ENCODE measurements at places on chromosomes 4 and X.

- no peak for DNase-seq
Observed at GRCh38 chr4:100728861-100729260, 211.0 kb upstream of the EMCN start.

DNA sequence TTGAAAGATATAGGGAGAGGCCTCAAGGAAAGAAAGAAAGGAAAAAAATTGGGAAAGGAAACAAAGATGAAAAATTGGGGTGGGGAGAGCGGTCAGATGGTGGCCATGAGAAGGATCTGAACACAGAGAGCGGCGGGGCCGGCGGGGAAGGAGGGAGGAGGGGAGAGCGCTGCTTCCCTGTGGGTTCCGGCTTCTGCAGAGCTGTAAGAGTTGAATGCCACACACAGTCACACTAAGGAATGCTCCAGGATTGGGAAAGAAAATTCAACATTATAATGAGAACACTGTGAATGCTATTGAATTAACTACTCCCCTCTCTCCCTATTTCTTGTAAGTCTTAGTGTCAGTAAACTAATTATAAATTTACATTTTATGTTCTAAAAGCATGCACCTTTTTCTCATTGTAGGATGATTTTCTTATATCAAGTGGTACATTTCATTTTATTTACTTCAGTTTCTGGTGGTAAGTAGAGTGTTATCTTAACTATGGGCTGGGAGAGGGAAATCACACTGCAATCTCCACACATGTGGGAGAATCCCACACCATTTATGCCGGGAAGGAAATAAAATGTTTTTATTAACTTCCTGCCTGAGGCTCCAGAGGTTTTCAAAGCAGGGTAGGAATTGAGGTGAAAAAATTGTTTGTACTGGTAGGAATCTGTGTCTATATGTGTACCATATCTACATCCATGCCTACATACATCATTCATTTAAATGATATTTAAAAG is 904 bp downstream of the F11 start:
- DNase-seq, result peak; percentile 63

GRCh38 chrX:630007-630611 is 482 bp upstream of the SHOX start:
- no peak for DNase-seq

GRCh38 chrX:150569155-150569477 is 695 bp downstream of the MTM1 start:
- peak; percentile 69 for DNase-seq

DNA sequence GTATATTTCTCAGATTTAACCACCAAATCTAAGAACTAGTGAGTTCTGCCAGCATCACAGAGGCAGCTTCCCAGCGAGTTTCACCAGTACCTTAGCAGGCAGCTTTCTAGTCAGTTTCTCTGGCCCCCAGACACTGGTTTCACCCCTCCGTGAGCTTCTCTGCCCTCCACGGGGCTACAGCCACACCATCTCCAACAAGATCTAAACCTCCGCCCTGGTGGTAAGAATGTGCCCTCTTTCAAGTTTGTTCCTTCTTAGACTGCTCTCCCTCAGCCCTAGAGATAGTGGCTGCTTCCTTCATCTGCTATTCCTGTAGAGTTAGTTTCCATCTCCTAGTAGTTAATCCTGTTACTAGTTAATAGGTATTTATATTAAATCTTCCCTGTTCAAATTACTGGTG is 60.5 kb upstream of the TAB3 start:
- no peak for DNase-seq

- no peak for DNase-seq
Observed at GRCh38 chr4:35934320-35934981, 309.9 kb downstream of the ARAP2 start.

DNA sequence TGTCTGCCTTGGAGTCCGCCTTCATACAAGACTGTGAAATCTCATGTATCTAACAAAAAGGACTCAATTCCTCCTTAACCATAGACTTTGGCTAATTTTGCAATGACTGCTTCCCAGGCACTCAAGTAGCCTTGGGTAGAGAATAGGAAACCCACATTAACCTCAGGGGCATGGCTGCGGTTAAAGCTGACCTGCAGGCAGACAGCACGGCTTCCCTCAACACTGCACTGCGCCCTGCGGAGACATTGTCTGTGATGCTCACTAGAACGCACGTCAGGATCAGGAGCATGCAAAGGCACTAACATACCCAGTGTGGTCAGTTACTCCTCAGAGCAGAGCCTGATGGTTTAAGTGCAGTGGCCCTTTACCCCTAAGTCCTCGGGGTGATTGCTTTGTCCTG is 10.3 kb upstream of the GPR143 start:
- no peak for DNase-seq

- no peak for DNase-seq
Observed at GRCh38 chrX:130952266-130953043, 49.4 kb upstream of the ENOX2 start.

DNA sequence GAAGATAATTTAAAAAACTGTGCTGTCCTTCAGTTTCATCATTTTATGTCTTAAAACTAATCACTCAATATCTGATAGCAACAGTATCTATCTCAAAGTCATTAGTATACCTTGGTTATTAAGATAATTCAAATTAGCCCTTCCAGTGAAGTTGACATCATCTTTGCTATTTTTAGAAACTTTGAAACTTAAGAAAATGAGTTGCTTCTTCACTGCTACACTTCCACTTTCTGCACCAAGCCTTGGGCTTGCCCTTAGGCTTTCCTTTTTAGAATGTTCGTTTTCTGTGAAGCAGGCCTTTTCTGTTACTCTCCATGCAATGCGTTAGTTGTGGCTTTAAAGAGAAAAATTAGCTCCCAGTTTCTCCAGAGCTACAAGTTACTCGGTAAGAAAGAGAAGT is 4.4 kb upstream of the VAMP7 start:
- DNase-seq, result no peak

DNA sequence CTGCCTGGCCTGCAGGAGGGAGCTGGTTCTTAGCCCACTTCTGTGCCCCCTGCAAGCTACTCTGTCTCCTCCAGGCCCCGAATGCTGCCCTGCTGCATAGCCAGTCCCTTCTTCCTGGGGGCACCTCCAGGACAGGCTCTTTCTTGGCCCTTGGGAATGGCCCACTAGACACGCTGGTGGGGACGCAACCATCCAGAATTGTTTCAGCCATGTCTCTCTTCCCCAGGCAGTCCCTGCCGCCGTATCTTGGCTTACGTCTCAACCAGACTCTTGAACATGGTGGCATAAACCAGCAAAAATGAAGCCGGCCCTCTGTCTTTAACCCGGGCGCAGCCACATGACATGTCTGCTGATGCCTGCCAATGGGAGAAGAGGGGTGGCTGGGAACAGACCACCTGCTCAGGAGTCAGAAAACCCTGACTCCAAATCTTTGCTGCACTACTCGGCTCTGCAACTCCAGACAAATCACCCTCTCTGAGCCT is 9.0 kb downstream of the LRPAP1 start:
- peak; percentile 17 for DNase-seq

DNA sequence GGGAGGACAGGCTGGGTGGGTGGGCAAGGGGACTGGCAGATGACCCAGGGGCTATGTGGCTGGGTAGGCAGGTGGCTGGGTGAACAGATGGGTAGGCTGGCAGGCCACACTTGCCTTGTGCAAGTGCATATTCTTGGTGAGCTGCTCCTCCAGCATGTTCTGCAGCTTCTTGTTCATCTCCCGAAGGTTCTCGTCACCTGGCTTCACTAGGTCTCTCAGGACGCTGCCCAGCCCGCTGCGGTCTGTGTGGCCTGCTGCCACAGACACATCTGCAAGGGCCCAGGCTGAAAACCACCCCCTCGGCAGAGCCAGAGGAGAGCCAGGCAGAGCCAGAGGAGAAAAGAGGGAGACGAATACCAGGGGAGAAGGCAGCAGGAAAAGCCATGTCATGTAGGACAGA is 3.4 kb upstream of the KCND1 start:
- no peak for DNase-seq

GRCh38 chr4:2793586-2794485 is 951 bp downstream of the SH3BP2 start:
- DNase-seq, result peak; percentile 79

GRCh38 chr4:153181293-153181692 is 22.9 kb upstream of the TRIM2 start:
- no peak for DNase-seq

GRCh38 chr4:94676970-94677369 is 80.8 kb upstream of the BMPR1B start:
- DNase-seq, result no peak

DNA sequence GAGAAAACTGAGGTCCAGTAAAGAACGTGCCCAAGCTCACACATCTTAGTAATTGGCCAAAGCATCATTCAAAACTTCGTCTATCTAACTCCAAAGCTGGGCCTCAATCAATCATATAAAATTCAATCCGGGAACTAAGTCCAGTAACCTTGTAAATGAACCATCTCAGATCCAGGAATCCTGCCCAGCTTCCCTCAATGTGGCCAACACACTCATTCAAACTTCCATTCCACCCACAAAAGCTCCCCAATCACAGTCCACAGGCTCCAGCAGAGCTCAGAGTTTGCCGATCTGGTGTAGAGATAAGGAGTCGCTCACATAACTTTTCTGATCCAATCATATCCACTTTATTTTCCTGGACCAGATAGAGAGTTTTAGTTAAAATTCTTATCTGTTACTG is 144.8 kb downstream of the SPATA18 start:
- DNase-seq, result no peak

GRCh38 chr4:53844133-53844532 is 220.3 kb downstream of the CHIC2 start:
- no peak for DNase-seq

DNA sequence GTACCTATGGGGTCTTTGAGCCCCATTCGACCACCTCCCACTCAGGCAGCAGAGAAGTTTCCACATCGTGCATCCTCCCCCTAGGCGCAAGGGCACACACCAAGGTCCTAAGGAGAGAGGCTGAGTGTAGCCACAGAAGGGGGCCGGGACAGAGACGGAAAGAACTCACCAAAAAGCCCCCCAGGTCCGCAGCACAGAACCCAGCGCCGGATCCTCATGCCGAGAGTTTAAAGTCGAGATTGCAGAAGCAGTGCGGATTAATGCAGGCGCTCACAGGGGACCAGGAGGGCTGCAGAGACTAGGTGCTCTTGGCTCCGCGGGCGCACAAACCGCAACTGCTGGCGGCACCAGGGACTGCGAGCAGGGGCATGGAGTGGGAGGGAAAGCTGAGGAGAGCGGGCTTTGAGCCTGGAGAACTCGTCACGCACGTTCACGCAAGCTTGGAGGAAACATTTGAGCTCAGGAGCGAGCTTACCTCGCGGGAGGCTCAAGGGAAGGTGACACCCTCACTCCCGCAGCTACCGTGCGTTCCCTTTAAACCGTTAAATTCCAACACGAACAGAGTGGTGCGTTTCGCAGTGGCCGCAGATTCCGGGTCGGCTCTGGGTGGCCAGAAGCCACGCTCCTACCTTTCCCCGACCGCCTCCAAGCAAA is 8.5 kb downstream of the NKX3-2 start:
- no peak for DNase-seq

DNA sequence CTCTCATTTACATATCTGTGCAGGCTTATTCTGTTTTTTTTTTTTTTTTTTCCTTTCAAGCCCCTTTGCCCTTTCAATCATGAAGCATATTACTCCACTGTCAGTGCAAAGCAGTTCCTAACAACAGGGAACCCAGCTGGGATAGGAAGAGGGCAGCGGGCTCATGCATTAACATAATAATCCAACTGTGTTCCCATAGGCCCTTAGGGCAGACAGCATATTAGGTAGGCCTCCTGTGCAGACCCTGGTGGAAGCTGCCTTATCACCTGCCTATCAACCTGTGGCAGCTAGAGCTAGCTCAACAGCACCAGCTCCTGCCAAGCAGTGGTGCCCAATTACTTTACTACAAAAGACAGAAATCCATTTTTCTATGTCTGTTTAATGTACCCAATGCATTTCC is 49.3 kb downstream of the SLC10A7 start:
- DNase-seq, result no peak

- no peak for DNase-seq
Observed at GRCh38 chr4:169128902-169129301, 118.8 kb upstream of the CBR4 start.

GRCh38 chr4:4341861-4342650 is 44.8 kb upstream of the NSG1 start:
- DNase-seq, result no peak

GRCh38 chrX:15748841-15749240 is 10.8 kb downstream of the CA5B start:
- DNase-seq, result no peak

Measured in lower lobe of right lung (tissue), 2 donors.